ENCODE measurements at places on chromosomes 1 and 21. TPM values are rescaled to one million over a fixed set of nuclear protein-coding genes. Genes with fewer than 3 reads are reported as not detected.

GRCh38 chr1:2393471-2393877 is 1.8 kb downstream of the RER1 start:
- DNase-seq, result no peak

GRCh38 chr21:34189506-34189905 is 116.1 kb downstream of the MRPS6 start:
- no peak for DNase-seq

GRCh38 chr1:245679821-245680780 is 525.3 kb downstream of the KIF26B start:
- DNase-seq, result no peak

DNA sequence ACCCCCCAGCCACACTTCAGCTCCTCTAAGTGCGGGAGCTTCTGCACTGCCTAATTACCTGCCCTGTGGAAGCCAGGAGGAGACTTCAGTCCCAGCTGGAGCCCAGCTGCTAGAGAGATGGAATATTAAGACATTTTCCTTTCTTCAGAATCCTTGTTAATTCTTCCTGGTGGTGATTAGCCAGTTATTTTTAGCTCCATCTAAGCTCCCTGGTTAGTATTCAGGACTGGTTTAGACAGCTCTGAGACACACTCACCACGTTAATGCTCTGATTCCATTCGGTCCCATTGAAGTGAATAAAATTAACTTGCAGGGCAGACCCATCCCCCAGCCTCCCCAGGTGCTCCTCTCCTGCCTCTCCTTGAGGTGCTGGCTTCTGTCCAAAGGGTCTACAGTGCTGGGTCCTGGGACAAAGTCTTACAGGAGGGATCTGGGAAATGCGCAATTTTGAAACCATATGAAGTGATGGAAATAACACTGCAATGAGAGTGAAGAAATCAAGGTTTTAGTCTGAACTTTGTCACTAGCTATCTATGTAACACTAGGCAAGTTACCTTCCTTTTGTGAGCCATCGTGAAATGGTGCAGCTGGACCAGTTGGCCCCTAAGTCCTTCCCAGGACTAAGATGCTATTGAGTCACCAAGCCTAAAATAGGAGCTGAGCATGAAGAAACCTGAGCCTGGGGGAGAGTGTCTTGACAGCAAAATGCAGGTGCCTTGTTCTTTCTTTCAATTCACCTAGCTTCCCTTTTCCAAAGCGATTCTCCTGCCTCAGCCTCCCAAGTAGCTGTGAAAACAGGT is 117.4 kb upstream of the ATP1A1 start:
- no peak for DNase-seq

DNA sequence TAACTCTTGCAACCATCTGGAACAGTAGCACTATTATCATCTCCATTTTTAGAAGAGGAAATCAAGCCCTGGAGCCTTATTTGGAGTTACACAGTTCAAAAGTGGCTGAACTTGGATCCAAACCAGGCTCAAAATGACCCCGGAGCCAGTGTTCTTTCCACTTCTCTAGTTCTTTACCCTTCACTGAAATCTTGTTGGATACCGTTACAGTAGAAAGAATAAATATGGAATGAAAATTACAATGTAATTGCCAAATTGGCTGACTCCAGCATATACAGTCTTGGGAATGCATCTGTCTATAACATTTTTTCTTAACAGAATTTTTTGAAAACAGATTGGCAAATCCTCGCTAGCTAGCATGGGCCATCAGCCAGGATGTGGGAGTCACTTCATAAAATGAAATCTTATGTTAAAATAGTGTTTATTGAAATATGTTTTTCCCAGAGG is 261.4 kb downstream of the CTH start:
- DNase-seq, result no peak

DNA sequence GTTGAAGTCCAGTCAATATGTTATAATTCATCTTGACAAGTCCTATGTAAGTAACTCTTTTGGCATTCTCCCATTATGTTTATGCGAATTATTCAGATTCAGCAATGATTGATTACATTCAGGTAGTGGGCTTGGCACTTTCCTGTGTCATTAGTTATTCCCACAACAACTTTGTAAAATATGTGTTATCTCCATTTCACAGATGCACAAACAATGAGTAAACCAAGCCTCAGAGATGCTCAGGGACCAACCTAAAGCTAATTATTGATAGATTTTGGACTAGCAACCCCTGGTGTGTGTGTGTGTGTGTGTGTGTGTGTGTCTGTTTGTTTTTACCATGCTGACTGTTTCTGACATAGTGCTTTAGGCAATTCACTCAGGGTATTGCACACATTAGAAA is 371.1 kb upstream of the C1orf87 start:
- DNase-seq, result no peak

GRCh38 chr1:188228623-188229022 is 1399.9 kb downstream of the PLA2G4A start:
- DNase-seq, result no peak

GRCh38 chr1:180548686-180549317 is 10.0 kb upstream of the OVAAL start:
- no peak for DNase-seq

DNA sequence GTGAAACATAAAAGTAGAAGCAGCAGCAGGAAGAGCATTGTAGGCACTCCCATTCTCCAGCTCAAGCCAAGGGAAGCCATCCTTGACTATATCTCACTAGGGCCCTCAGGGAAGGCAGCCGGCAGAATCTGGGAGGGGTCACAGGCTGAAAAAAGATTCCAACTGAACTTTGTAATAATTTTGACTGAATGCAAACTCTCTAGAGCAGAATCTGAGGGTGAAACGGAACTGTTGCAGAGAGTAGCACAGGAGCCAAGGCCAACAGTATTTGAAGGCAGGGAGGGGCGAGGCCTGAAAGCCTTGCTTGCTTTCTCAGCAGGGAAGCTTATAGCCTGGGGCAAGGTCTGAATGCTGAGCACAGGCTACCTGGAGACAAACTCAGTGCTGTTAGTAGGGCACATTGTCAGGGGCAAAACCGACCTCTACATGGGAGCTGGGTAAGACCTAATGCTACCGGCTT is 180.6 kb downstream of the COL24A1 start:
- DNase-seq, result no peak

- DNase-seq, result no peak
Observed at GRCh38 chr1:11725616-11726015, 10.3 kb upstream of the AGTRAP start.

GRCh38 chr1:3456449-3456963 is 2.0 kb downstream of the ARHGEF16 start:
- no peak for DNase-seq

DNA sequence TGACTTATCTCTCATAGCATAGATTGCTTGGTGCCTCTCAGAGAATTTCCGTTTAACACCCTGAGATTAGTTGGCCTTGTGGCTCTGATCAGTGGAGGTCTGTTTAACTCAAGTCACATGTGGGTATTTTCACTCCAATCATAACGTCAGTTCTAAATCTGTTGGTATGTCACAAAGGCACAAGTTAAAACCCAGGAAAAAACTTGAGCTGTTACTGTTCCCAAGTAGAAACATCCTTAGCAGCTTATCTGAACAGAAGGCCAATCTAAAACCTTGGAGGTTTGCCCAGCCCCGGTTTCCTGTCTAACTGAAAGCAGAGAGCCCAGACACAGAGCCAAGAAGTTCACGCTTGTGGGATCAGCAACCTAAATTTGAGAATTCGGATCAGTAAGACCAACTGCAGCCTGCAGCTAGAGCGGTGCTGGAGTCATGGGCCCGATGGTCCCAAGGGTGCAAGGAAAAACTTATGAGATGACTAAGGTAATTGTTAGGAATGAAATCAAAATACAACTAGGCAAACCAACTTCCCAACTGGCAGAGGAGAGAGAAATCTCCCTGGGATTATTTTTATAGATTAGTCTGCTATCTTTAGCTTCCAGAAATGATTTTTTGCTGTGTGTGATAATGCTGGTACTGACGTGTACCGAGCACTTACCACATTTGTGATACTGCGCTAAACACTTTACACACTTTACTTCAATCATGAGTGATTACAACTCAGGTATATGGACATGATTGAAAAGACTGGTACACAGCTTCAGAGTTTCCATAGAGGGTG is 90.2 kb upstream of the C1orf21 start:
- DNase-seq, result no peak

- no peak for DNase-seq
Observed at GRCh38 chr1:37240897-37241296, 206.6 kb upstream of the GRIK3 start.

DNA sequence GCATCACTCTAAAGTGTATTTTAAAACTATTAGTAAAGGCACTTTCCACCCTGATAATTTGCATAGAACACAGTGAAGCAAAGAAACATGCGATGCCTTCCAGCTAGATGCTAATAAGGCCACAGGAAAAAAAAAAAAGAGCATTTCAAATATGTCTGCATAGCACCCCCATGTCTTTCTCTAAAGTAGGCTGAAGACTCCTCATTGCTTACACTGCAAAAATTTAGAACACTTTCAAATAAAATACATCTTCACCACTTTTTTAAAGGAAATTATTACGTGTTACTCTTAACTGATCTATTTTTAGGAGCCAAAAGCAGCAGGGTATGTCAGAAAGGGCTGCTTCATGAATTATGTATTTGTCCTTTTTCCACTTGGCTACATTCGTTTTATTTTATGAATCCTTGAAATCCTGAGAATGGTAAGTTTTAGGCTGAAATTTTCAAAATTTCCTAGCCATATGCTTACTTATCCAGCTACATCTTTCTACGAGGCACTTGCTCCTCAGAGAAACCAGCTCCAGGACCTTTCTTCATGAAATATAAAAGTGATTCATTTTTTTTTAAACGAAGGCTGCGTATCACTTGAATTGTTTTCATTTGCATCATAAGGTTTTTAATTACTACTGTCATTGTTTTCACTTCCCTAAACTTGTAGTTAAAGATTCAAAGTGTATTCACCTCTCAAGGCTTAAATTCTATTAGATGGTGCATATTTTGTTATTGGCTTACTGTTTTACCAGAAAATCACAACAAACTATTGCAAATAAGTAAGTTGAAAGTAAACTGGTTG is 513.0 kb downstream of the PTPRC start:
- DNase-seq, result no peak

- DNase-seq, result no peak
Observed at GRCh38 chr1:208089761-208090370, 154.3 kb downstream of the PLXNA2 start.

- no peak for DNase-seq
Observed at GRCh38 chr1:111647736-111648135, 28.1 kb downstream of the RAP1A start.

- no peak for DNase-seq
Observed at GRCh38 chr21:38780879-38781278, 24.9 kb upstream of the ETS2 start.

The MFN2 gene
- total RNA-seq, result 40.2 TPM

The GNG12 gene
- total RNA-seq, result not detected

The E2F2 gene
- total RNA-seq, result 1.7 TPM

The ELF3 gene
- 1.5 TPM for total RNA-seq

All from T-cell (primary cell).